CD4-positive, alpha-beta T cell (primary cell): ENCODE measurements at places on chromosomes 6 and 20. TPM values are rescaled to one million over a fixed set of nuclear protein-coding genes. Genes with fewer than 3 reads are reported as not detected.

DNA sequence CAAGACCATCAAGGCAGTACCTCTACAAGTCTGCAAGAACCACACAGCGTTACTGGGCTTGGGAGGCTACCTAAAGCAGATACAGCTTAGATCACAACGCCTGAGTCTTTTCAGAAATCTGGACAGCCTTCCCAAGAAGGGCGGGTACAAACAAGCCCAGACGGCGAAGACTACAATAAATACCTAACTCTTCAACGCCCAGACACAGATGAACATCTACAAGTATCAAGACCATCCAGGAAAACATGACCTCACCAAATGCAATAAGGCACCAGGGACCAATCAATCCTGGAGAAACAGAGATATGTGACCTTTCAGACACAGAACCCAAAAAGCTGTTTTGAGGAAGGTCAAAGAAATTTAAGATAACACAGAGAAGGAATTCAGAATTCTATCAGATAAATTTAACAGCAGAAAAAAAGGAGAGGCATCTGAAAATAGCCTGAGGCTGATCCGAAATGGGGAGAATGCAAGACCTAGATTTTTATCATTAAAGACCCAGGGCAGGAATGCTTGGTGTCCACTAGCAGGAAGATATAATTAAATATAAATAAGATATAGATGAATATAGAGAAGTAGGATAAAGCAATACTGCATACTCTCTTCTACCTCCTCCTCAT lies 131.7 kb upstream of the COL21A1 start:
- no peak overlapping the region for H3K4me3 ChIP-seq
- H3K36me3 ChIP-seq: no peaks in the 10 kb centered on the region
- no peak for DNase-seq
- no peaks in the 10 kb centered on the region for H3K4me1 ChIP-seq
- H3K27ac ChIP-seq: no peak overlapping the region

Gene CDH26
- total RNA-seq: 1.1 TPM

DNA sequence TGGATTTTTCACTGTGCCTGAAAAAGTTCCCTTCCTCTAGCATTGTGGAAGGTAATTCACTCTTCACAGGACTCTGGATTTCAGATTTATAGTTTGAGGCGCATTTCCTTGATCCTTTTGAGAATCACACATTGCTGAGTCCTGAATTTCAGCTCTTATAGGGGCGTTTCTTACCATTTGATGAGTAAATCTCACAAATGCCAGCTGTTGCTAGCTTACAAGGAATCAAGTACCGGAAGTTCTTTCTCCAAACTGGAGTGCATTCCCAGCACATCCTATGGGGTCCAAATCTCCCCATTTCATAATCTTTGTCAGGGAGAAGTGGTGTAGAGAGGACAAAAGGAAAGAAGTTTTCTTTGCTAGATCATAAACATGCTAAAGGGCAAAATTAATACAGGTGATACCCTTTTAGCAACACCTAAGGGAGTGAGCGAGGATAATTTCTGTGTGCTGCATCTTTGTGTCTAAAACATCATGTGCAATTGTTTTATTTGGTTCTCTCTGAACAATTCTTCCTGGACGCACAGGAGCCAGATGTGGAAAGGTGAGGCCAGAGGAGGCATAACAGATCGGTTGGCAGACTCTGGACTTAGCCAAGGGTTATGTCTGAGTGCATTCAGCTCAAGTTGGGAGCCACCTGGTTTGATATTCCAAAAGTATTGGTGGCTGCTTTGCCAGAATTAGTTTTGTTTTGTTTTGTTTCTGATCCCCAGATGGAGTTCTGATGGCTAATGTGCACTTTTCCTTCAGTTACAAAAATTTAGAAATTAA lies 37.4 kb upstream of the EYA2 start:
- H3K27me3 ChIP-seq: no peaks in the 10 kb centered on the region
- no peaks in the 10 kb centered on the region for H3K4me1 ChIP-seq
- no peak overlapping the region for H3K4me3 ChIP-seq
- no peak overlapping the region for H3K27ac ChIP-seq

DNA sequence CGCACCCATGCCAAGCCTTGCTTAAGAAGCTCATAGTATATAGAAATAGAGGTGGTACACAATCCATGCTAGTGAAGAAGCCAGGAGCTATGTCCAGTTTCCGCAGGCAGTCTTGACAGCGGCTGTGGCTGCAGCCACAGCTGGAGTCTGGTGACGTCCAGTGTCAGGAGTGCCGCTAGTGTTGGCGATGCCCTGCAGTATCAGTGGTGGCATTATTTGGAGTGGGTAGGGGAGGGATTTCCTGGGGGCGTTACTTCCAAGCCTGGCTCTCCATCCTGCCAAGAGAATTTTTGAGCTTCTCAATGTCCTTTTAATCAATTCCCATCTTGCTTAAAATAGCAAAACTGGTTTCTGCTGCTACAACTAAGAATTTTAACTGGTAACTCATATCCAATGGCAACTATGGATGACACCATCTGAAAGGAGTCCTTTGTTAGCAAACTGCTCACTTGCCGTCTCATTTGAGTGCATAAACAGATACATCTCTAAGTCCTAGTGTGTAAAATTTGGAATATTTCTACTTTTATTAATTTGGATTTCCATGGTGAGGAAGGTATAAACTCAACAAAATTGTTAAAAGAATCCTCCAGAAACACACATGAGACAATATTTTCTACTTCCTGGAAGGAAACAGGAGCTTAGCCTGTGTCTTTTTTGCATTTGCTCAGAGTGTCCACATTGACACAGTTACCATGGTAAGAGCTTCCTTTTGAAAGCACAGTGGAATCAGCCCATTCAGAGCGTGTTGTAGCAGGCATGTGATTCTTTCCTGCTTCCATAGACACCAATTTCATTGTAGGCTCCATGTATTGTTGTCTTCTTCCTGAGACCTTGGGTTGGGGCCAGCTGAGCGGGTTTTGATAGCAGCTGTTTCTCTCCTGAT lies 44.6 kb upstream of the PXDC1 start:
- no peak for DNase-seq
- no peaks in the 10 kb centered on the region for H3K4me1 ChIP-seq
- H3K27ac ChIP-seq: no peak overlapping the region
- no peak overlapping the region for H3K4me3 ChIP-seq
- no peaks in the 10 kb centered on the region for H3K36me3 ChIP-seq
- no peaks in the 10 kb centered on the region for H3K27me3 ChIP-seq

GRCh38 chr6:139612135-139612465 lies 237.7 kb upstream of the CITED2 start:
- no peaks in the 10 kb centered on the region for H3K4me1 ChIP-seq
- DNase-seq: no peak
- no peak overlapping the region for H3K4me3 ChIP-seq
- no peak overlapping the region for H3K27ac ChIP-seq

Gene SEL1L2
- total RNA-seq: not detected

GRCh38 chr6:136487759-136488425 lies 62.3 kb downstream of the MAP7 start:
- DNase-seq: no peak
- H3K36me3 ChIP-seq: no peaks in the 10 kb centered on the region
- H3K27me3 ChIP-seq: no peaks in the 10 kb centered on the region
- no peak overlapping the region for H3K27ac ChIP-seq

DNA sequence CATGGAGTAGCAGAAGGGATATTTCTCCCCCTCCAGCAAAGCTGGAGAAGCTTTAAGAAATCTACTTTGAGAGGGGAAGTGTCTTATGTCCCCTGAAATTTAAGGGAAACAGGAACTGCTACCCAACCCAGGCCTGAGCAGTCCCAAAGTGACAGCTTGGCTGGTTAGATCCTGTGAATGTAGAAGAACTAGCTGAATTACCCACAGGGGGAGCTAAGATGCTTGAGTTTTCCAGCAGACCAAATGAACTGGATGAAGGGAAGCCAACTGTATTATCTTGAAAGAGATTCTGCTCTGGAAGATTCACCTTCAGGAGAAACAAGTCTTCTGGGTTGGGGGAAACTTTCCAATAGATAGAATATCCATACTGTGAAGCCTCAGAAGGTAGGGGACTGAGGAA lies 303.3 kb upstream of the MMS22L start:
- H3K27me3 ChIP-seq: no peaks in the 10 kb centered on the region
- no peak overlapping the region for H3K4me3 ChIP-seq
- H3K27ac ChIP-seq: no peak overlapping the region
- no peaks in the 10 kb centered on the region for H3K4me1 ChIP-seq
- no peak for DNase-seq

DNA sequence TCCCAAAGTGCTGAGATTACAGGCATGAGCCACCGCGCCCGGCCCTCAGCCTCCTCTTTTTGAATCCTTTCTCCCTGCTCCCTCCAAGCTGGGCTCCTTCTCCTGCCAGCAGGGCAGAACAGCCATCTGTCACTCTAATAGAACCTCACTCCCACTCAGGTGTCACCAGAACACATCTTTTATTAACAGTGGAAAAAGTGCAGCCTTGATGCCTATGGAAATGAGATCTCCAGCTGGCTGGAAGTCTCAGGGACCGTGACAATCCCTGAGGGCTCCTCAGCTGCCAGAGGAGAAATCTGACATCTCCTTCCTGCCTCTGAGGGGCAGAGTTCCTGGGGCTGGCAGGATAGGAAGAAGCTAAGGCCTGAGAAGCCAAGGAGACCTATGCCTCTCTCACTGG lies 28.0 kb downstream of the TMC2 start:
- H3K4me3 ChIP-seq: no peak overlapping the region
- H3K4me1 ChIP-seq: no peaks in the 10 kb centered on the region
- H3K27ac ChIP-seq: no peak overlapping the region
- peaks cover 31% of the 10 kb centered on the region for H3K27me3 ChIP-seq
- no peak for DNase-seq
- no peaks in the 10 kb centered on the region for H3K36me3 ChIP-seq

Gene TGM2
- 0.06 TPM for total RNA-seq

- DNase-seq: no peak
- H3K4me1 ChIP-seq: no peaks in the 10 kb centered on the region
- H3K4me3 ChIP-seq: no peak overlapping the region
- H3K27me3 ChIP-seq: no peaks in the 10 kb centered on the region
- no peaks in the 10 kb centered on the region for H3K36me3 ChIP-seq
Observed at GRCh38 chr6:91376686-91377085, 789.8 kb upstream of the MAP3K7 start.

DNA sequence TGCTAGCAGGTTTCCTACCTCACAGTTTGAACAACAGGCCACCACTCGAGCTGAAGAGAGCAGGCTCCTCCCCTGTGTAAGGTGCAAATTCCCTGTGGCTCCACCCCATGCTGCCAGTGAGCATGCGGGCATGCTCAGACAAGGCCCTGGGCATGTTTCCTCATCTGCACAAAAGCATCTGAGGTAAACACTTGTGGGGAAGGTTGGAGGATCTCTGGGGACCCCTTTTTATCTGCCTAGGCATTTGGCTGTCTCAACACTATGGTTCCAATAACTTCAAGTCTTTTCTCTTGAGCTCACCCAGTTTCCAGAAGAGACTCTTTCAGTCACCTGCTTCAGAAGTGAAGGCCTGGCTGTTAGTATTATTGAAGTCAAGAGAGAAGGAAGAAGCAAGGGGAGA lies 9.4 kb downstream of the C6orf58 start:
- H3K4me3 ChIP-seq: no peak overlapping the region
- no peaks in the 10 kb centered on the region for H3K27me3 ChIP-seq
- H3K4me1 ChIP-seq: no peaks in the 10 kb centered on the region
- no peaks in the 10 kb centered on the region for H3K36me3 ChIP-seq

DNA sequence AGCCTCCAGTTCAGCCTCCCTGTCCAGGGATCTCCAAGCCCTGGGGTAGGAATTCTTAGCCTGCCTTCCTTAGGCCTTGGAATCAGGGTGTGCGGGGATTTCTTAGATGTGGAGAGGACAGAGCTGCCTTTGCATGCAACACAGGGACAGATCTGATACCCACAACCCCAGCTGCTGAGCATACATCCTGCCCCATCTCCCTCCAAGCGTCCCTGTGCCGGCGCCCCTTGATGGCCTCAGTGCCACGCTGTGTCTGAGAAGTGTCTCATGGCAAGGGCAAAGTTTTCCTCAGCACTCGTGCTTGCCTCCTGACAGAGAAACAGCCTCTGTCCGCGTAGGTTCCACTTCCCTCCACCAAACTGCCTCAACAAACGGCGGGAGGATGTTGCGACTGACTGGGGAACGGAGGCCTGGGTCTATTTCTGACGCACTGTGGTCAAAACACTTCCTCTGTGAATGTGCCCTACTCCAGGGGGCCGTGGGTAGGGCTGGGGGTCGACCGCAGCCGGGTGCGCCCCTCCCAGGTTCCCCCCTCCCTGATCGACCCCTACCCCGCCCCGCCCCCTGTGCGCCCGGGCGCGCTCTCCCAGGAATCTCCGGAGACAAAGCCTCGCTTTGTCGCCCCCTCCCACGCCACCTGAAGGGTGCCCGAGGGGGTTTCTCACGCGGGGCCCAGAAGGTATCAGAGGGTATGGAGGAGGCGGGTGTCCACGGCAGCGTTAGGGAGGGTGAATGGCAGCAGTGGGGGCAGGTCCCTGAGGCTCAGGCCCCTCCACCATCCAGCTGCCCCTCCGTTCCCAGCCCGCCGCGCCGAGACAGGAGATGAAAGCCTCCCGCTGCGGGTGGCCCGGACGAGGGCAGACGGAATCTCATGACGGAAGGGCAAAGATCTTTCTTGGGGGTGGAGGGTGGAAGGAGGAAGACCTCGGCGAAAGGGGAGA lies 806 bp downstream of the MICAL1 start:
- DNase-seq: peak; percentile 88
- H3K4me1 ChIP-seq: peaks cover 83% of the 10 kb centered on the region
- peak overlapping the region; percentile 91 for H3K27ac ChIP-seq
- peaks cover 19% of the 10 kb centered on the region for H3K36me3 ChIP-seq
- peak overlapping the region; percentile 97 for H3K4me3 ChIP-seq

DNA sequence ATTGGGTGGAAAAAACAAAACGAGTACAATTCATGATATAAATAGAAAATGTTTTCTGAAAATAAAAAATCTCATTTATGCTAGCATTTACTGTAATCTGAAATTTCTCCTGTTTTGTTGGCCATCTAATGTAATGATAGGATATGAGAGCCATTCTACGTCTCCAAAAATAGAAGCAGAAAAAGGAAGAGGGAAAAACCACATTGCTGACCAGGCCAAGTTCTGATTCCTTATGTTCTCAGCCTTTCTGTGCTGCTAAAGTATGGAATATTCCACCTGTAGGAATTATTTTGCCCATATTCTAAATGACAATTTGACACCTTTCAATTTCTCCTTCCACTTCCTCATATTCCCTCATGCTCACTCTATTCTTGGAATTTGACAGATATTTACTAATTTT lies 110.2 kb downstream of the TBXT start:
- H3K4me1 ChIP-seq: no peaks in the 10 kb centered on the region
- no peaks in the 10 kb centered on the region for H3K27me3 ChIP-seq
- no peak overlapping the region for H3K4me3 ChIP-seq
- no peak overlapping the region for H3K27ac ChIP-seq
- H3K36me3 ChIP-seq: no peaks in the 10 kb centered on the region

Gene SLC22A7
- not detected for total RNA-seq

Gene TCF15
- not detected for total RNA-seq

Gene ADGRF5
- not detected for total RNA-seq

Gene CGA
- not detected for total RNA-seq
